ENCODE measurements at places on chromosomes 13 and 19.

GRCh38 chr19:23993440-23993839 lies 78.8 kb downstream of the ZNF726 start:
- no peak for DNase-seq

GRCh38 chr13:106752584-106753170 lies 184.7 kb upstream of the ARGLU1 start:
- DNase-seq, result no peak

DNA sequence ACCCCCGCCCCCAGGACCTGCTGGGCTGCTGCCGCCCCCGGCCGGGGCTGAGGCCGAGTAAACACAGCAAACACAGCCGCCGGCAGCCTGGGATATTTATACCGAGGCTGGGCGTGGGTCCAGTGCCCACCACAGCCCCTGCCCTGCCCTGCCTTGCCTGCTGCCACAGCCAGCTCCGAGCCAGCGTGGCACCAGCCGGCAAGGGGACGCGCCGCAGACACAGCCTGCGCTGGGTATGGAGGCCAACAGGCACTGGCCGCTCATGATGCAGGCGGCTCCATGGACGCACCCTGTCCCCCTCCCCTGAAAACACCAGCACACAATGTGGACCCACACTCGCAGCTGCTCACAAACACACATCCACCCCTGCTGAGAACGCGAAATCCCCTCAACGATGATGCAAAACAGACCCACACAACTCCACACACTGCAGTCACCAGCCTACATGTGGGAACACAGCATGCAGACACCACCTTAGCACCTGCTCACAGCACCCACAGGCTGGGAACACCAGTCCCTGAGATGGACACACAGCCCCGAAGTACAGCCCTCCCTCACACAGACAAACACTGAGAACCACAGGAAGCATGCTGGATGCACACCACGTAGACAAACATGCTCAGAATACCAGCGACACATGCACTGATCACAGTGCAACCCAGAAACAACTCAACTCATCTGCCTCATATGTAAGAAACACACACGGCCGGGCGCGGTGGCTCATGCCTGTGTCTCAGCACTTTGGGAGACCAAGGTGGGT lies 16.2 kb downstream of the CCDC97 start:
- DNase-seq, result no peak

- no peak for DNase-seq
These were observed 4.4 kb upstream of the TMEM272 start for GRCh38 chr13:51849145-51850101.

GRCh38 chr13:46831588-46832194 lies 34.7 kb upstream of the ESD start:
- DNase-seq, result no peak

- DNase-seq, result peak; percentile 59
These were observed 12.8 kb downstream of the POLR2E start for GRCh38 chr19:1082165-1082927.

DNA sequence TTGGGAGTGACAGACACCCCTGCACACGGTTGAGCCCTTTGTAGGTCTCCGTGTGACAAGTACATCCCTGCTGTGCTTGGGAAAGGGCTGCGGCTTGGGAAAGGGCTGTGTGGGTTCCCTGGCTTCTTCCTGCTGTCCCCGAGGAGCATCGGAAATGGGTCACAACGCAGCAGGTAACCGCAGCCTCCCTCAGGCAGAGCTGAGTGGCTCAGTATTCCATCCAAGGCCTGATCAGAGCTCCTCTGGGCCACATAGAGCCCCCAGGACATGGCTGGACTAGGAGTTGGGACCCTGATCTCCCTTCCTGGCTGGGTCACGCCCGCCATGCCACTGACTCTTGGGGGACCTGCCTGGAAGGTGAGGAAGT lies 16.3 kb downstream of the TECR start:
- no peak for DNase-seq

GRCh38 chr19:27776020-27776419 lies 1436.9 kb downstream of the UQCRFS1 start:
- DNase-seq, result no peak

DNA sequence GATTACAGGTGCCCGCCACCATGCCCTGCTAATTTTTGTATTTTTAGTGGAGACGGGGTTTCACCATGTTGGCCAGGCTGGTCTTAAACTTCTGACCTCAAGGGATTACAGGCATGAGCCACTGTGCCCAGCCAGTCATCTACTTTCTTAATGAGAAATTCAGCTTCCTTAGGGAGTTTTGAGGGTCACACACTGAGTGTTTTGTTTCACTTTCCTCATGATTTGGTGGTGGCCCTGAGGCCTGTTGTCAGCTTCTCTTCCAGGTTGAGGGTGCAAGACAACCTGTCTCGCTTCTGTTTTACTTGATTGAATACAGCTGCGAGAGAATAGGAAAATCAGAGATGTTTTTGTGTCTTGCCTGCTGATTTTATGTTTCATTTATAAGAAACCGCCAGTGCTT lies 9.9 kb downstream of the FRY start:
- DNase-seq, result no peak

DNA sequence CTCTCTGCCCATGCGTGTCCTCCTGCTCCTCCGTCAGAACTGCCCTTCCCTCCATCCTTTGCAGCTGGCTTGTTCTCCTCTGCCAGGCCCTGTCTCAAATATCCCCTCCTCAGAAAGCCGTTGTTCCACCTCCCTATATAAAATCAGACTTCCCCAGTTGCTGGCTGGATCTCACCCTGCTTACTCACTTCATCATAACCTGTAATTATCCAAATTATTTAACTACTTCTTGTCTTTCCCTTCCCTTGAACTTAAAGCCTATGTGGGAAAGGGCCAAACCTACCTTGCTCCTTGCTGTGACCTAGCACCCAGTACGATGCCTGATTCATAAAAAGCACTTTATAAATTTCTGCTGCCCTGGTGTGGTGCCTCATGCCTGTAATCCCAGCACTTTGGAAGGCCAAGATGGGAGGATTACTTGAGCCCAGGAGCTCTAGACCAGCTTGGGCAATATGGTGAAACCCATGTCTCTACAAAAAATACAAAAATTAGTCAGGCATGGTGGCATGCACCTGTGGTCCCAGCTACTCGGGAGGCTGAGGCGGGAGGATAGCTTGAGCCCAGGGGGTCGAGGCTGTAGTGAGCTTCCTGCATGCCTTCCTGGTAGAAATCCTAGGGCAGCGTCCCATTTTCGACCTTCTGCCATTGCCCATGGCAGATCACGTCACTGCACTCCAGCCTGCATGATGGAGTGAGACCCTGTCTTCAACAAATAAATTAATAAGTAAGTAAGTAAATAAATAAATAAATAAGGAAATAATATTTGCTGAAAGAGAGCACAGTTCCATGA lies 39.5 kb upstream of the ZNF536 start:
- no peak for DNase-seq

GRCh38 chr13:76917095-76917494 lies 30.9 kb upstream of the KCTD12 start:
- no peak for DNase-seq

DNA sequence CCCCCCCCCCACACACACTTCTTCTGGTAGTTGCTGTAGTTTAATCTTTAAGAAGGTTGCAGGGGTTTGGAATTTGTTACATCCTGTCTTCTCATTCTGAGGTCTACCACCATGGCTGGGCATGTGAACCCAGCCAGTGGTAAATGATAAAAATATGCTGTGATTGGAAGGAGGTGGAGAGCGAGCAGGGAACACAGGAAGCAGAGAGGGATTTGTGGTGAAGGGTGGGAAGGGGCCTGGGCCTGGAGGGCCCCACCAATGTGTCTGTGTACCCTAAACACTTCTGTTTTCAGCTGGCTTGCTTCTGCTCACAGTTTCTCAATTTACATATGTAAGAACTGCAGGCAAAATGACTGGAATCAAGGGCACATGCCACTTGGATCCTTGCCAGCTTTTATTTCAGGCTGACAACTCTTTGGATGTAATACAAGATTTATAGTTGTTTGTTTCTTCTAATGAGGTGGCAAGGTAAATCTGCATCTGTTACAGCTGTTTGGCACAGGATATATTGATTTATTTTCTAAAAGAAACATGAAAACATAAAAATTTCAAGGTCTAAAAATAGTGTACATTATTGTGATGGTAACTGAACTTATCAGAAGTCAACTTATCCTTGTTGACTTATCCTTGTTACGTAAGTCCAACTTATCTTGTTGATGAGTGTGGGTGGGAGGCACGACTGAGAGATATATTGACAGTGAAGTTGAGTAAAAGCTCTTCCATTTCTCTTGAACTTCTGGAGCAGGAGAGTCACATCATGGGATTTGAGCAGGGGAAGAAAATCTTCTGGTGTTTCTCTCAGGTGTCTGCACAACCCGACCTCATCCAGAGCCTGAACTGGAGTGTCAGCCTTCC lies 313.2 kb downstream of the SHISA2 start:
- no peak for DNase-seq

- no peak for DNase-seq
These were observed 109.2 kb downstream of the OLFM4 start for GRCh38 chr13:53137779-53138178.

DNA sequence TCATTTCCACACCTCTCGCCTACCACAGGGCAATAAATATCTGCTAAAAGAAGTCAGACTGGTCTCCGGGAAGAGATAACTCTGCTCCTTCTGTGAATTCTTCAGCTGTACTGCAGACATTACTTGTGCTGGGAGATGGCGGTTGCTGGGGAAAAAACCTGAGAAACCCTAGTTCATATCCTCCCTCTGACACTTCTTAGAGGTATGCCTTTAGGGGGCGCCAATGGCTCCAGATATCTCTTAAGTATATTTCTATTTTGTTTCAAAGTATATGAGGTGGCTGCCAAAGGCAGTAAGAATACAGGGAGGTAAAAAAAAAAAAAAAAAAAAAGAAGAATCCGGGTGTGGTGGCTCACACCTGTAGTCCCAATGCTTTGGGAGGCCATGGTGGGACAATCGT lies 175.2 kb downstream of the PAN3 start:
- no peak for DNase-seq

DNA sequence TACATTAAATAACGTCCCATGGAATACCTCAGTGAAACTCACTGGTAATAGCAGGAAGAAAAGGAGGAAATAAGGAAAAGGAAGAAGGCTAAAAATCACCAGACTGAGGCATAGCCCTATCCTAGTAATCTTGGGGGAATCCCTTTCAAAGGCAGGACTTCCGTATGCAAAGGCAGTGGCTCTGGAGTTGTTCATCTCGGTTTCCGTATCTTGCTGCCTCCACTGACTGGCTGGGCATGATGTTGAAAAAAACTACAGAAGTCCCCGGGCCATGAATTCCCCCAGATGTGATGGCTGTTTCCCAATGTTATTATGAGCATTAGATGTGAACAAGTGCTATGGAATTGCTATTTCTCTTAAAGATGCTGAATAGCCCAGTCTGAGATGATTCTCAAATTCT lies 5.5 kb downstream of the FPR2 start:
- DNase-seq, result no peak

GRCh38 chr19:51082611-51083010 lies at the start of gene KLK14:
Gene KLK14 (minus strand): TSS chr19:51082887. CDS start chr19:51082614, 273 bp downstream.
- no peak for DNase-seq

DNA sequence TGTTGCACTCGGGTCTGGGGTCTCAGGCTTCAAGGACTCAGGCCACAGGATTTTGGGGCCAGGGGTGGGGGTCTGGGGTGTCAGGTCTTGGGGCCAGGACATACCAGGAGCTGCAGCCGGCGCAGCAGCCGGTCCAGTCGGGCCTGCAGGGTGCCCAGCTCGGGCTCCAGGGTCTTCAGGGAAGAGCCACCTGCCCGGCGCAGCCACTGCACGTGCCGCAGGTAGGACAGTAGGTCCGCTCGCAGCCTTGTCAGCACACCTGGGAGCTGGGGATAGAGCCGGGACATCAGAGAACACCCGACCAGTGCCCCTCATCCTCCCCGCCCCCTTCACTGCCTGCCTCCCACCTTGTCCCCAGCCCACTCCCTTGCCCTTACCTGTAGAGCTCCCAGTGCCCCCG lies 2.2 kb downstream of the IL11 start:
- no peak for DNase-seq

GRCh38 chr13:96898212-96898611 lies 96.1 kb downstream of the OXGR1 start:
- DNase-seq, result no peak

GRCh38 chr13:77697217-77698103 lies at the start of gene SLAIN1:
Gene SLAIN1 (plus strand): TSS chr13:77697687. CDS start chr13:77697914, 227 bp downstream.
- peak; percentile 71 for DNase-seq

DNA sequence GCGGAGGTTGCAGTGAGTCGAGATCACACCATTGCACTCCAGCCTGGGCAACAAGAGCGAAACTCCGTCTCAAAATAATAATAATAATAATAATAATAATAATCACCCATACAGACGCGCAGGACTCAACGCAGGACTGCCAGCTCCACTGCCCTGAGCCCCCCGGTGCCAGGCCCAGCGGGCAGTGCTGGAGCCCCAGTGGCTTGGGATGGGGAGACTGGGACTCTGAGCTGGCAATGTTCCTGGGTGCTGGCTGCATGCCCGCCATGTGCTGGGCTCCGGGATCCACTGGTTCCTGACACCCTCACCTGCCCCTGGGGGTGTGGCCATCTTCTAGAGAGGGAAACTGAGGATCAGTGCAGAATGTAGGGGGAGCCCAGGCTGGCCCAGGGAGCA lies 325 bp upstream of the AZU1 start:
- DNase-seq, result no peak

- no peak for DNase-seq
These were observed 171.6 kb downstream of the ZIC5 start for GRCh38 chr13:99800011-99800410.

DNA sequence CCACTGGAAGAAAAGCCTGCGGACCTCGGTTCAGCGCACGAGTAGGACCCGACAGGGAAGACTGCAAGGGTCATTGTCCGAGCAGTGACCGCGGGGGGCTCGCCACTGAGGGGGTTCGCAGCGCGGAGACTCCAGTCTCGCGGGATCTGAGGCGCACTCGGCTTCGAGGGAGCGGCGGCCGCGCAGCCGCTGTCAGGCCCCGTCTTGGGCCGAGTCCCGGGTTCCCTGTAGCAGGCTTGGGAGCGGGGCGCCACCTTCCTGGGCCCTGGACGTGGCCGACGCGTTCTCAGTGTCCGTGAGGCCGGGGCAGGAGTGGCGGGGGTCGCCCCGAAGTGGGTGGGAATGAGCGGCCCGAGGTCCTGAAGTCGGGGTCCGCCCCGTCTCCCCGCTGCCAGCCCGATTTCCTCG lies 474 bp upstream of the FAM174C start:
- DNase-seq, result no peak

- DNase-seq, result no peak
These were observed 1.6 kb downstream of the TPT1 start for GRCh38 chr13:45339399-45339798.

DNA sequence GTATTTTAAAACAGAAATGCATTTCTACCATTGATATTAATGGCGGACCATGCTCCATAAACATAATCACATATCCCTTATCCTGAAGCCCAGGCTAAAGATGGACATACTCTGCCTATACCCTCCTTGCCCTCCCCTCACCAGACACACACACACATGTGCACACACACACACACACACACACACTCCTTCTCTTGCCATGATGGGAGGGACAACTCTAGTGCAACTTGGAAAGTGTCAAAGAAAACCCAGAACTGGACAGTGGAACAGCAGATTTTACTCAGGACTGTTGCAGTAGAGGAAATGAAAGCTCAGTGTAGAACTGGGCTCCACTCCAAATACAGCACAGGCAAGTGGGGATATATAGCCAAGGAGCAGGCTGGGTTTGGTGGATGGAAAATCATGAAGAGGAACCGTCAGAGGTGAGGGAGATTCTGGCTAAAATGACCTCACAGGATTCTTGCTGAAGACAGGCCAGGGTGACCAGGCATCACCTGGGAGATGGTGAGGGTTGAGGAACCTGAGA lies 40.8 kb downstream of the TNFRSF19 start:
- no peak for DNase-seq

Measured in activated CD8-positive, alpha-beta memory T cell treated with anti-CD3 and anti-CD28 coated beads for 4 hours (primary cell).